ENCODE measurements at places on chromosomes 16 and 17.
A peak's percentile ranks its signal among the peaks of the same experiment; 100 is the strongest.

GRCh38 chr17:50952013-50952412 lies 85.9 kb upstream of the TOB1 start:
- DNase-seq, result no peak

DNA sequence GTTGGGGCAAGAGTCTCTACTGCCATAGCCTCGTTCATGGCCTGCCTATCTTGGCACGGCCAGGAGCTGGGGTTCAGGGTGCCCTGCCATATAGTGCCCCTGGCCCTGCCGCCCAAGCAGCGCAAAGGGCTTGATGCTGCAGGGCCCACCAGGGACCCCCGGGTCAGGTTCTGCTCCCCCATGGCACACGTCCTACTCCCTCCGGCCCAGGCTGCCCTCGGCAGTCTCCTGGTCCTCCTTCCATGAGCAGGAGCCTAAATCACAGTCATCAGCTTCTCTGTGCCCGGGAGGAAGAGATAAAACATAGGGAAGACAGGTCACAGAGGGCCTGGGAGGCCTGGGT lies 55.9 kb upstream of the MTSS2 start:
- DNase-seq, result no peak

DNA sequence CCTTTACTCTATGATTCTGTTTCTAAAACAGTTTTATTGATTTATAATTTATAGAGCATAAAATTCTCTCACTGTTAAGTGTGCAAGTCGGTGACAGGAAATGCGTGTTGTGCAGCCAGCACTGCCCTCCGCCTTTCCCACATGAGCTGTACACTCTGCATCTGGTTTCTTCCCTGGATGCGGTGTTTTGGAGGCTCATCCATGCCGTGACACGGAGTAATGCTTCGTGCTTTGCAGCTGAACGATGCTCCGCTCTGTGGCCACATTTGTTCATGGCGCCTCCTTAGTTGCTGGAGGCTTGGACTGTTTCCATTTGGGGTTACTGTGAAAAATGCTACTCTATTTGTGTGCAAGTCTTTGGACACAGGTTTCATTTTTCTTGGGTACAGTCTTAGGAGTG lies 7.2 kb upstream of the IGFALS start:
- DNase-seq, result no peak

DNA sequence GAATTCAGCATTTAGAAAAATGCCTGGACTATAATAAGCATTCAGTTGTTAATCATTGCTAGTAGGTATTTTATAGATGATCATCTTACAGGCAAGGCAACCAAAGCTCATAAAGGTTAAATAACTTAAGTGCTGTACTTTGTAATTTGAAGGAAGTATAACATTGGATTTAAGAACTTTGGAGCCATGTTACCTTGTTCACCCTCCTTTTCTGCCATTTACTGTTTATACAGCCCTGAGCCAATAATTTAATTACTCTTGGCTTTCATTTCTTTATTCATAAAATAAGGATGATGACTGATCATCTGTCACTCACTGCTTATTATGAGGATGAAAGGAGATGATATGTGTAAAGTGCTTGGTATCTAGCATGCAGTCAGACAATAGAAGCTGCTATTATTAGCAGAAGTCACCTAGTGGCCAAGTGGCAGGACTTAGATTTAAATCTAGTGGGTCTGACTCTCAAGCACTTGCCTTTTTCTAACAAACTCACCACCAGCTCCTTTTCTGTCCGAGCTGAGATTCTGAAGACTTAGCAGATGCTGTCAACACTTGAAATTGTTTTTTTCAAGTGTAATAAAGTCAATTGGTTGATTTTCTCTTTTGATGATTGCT lies 18.3 kb upstream of the DDX52 start:
- DNase-seq, result no peak

DNA sequence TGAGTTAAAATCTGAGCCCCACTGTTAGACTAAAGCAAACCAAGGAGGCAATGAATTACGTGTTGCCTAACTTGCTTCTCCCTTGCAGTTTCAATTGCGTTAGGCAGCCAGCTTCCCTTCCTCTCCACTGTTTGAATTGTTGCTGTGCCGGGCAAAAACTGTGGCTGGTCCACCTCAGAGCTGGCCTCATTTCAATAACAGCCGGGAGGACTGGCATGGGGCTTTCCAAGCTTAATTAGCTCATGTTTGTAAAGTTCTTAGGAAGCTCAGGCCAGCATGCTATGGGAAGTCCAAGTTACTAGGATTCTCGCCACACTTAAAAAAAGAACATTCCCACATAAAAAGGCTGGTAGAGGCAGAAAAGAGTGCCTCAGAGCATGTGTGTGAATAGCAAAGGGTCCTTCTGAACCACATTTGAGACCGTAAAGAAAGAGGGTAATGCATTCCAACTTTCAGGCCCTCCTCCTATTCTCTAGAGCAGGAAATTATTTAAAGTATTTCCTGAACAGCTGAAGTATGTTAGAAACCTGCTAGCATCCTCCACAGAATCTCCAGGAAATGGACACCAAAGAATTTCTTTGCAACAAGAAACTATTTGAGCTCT lies 79.0 kb upstream of the SMURF2 start:
- DNase-seq, result no peak

DNA sequence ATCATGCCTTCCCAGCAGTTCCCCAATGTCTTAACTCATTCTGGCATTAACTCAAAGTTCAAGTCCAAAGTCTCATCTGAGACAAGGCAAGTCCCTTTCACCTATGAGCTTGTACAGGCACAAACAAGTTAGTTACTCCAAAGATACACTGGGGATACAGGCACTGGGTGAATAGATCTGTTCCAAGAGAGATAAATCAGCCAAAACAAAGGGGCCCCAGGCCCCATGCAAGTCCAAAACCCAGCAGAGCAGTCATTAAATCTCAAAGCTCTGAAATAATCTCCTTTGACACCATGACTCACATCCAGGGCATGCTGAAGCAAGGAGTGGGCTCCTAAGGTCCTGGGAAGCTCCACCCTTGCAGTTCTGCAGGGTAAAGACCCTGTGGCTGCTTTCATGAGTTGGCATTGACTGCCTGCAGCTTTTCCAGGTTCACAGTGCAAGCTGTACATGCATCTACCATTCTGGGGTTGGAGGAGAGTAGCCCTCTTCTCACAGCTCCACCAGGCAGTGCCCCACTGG lies 332.2 kb upstream of the KIF2B start:
- DNase-seq, result no peak

- no peak for DNase-seq
These were observed 44.5 kb upstream of the IL34 start for GRCh38 chr16:70601576-70602575.

DNA sequence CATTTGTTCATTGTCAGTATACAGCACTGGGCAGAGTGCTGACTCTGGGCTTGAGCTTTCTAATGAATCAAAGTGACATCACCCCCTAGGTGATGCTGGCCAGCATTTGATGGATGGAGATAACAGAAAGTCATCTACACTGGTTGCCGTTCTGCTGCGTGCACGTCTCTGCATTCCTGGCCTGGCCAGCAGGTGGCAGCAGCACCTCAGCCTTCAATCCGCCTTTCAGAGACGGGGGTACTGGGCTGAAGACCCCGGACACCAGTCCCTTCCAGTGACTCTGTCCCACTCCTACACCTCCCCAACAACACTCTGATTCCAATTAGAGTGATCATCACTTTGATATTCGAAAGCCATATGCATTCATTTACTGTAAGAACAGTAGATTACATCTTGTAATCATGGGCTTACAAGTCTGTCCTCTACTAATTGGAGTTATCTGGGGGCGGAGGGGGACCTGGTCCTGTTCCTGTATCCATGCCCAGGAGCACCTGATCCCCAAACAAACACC lies 6.0 kb downstream of the CPSF4L start:
- DNase-seq, result peak; percentile 22

- no peak for DNase-seq
These were observed 202.0 kb upstream of the CPHXL start for GRCh38 chr16:75928295-75928694.

DNA sequence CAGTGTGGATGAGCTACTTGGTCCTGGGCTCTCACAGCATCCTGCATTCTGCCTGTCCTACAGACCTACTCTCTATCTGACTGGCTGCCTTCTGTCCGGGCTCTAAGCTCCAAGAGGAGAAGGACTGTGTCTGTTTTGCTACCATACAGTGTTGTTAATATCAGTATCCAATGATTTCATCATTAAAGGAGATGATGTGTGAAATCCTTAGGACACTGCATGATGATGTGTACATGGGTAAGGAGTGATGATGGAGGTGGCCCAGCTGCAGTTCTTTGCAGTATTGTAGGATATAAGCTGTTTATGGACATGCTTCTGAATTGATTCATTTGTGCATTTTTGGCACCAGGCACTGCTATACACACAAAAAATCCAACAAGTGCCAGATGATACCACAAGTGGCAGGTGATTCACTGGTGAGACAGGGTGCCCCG lies 536.9 kb upstream of the CDH11 start:
- no peak for DNase-seq

DNA sequence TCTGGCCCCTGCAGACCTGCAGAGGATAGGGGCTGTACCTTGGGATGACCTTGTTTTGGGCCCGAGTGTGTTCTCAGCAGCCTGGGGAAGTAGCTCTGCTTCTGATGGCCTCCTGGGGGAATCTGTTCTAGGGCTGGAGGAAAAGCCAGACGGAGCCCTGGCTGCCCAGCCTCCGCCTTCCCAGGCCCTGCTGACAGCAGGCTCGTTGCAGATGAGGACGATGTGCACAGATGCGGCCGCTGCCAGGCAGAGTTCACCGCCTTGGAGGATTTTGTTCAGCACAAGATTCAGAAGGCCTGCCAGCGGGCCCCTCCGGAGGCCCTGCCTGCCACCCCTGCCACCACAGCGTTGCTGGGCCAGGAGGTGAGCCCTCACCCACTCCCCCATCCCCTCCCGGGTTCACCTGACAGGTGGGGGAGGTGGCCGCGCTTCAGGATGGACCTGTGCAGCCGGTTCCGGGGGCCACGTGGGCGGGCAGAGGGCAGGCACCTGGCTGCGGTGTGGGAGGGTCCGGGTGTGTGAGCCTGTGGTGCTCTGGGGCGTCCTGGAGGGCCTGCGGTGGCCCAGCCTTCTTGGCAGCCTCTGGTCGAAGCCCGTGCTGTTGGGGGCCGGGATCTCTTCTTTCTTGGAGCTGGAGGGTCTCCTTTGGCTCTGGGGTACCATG lies 4.9 kb downstream of the E4F1 start:
- DNase-seq, result no peak

GRCh38 chr17:37844977-37845293 lies 79.3 kb upstream of the TBC1D3K start:
- no peak for DNase-seq

GRCh38 chr17:79832218-79833109 lies 6.8 kb downstream of the CBX4 start:
- DNase-seq, result no peak

- DNase-seq, result no peak
These were observed at the start of gene HNF1B for GRCh38 chr17:37744961-37745800. TSS of gene HNF1B (minus strand) at chr17:37745059. CDS start at chr17:37744884, 175 bp downstream.

DNA sequence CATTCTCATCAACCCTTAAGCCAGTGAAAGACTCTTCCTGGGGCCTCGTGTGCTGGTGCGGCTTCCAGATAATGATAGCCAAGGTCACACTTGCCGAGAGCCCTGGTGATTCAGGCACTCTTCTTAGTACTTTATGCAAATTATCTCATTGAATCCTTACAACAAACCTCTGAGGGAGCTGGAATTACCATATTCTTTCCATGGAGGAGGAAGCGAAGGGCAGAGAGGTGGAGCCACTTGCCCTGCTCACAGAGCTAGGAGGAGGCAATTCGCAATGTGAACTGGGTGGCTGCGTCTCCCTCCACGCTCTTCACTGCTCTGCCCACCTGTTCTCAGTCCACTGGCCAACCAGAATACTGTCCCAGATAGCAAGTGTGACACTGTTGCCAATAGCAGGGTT lies 409.7 kb downstream of the SNX29 start:
- no peak for DNase-seq

DNA sequence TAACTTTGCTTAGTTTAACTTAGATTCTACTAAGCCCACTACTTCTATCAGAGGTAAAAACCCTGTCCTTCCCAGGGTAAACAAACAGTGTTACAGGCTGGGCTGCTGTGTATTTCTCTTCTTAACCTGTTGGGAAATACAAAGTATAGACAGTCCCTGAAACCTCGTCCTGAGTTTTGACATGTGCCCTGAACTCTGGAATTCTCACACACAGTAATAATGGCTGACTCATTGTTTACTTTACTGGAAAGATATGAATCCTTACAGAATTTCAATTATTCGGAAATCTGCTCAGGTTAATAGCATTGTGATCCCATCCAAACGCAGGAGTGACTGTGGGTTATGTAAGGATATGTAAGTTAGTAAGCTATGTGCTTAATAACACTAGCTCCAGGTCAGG lies 199.1 kb downstream of the TMEM114 start:
- no peak for DNase-seq

DNA sequence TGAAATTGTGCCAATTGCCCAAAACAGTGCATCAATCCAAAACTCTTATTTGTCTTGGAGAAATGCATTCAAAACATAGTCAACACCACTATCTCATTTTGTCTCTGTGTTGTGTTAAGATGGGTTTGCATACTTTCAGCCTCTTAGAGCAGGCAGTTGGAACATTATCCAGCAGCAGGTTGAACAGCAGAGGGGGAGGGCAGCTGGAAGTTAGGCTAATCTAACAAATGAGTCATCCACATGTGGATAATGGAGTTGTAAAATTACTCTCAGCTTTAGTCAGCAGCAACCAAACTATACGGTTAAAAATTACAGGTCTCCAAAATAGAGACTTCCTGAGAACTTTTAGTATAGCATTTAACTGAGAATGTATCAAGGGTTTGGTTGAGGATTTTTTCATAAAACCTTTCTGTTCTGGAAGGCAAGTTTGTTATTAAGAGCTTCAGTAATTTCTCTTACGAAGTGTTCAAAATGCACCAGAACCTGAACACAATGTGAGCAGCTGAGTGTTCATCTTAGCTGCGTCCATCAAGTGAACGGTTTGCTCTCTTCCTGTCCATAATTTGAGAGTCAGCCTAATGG lies 46.3 kb downstream of the PRKCA start:
- peak; percentile 33 for DNase-seq

DNA sequence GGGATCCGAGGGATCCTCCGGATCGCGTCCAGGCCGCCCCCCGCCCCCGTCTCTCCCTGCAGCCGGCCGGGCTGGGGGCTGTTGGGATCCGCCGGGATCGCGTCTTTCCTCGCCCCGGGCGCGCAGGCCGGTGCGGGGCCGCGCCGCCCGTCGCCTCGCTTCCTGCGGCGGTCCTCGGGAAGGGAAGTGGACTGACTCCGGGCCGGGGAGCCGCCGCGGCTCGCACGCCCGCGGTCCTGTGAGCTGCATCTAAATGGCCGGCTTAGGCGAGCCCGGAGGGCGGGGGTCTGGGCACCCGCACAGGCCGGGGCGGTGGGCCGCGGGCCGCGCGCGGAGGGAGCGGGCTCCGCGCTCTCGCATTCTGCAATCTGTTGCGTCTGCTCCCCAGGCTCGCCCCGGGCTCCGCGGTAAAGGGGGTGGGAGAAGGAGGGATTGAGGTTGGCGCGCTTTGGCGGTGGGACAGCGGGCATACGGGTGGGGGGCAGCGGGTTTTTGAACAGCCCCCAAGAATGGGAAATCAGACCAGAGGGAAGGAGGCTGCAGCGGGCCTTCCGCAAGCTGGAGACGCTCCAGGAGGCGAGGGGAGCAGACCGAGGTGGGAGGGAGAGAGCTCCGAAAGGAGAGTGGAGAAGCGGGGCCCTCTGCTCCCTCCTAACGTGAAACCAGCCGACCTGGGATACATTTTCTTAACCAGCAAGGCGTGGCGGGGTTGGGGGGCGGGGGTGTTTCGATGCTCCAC lies 2.2 kb downstream of the TMEM132E start:
- no peak for DNase-seq

Data from stimulated activated CD4-positive, alpha-beta T cell treated with anti-CD3 and anti-CD28 coated beads, TNF-alpha, amount 100 ng/mL, for 24 hours (primary cell).